ENCODE measurements at places on chromosomes 3 and 15.

- no peak for DNase-seq
Measured at GRCh38 chr3:40719660-40720287, 195.0 kb downstream of the ZNF621 start.

DNA sequence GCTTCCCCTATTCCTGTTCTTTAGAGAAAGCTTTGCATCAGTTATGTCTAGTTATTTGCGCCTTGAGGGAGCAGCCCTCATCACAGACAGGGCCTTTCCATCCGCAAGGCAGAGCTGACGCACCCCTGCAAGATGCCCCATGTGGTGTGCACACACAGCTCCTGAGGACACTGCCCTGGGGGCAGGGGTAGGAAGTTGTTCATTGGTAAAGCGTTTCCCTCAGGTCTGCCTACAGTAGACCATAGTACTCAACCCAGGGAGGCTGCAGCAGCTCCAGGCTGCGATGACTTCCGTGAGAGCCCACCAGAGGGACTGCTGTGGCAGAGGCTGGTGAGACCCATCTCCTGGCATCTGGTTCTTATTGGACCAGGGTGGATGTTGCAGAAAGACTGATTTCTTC, 55.1 kb upstream of the PLXNA1 start:
- DNase-seq = no peak

DNA sequence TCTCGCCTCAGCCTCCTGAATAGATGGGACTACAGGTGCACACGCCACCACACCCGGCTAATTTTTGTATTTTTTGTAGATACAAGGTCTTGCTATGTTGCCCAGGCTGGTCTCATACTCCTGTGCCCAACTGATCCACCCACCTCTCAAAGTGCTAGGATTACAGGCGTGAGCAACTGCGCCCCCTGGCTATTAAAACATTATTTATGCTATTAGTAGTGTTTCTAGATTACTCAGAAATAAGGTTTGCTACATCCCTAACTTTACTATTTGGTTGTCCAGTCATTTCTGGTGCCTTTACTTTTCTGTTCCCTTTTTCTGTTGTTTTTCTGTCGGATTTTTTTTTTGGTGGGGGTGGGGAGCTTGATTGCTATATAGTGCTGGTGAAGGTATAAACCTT, 393.6 kb upstream of the TPM1 start:
- DNase-seq = no peak

DNA sequence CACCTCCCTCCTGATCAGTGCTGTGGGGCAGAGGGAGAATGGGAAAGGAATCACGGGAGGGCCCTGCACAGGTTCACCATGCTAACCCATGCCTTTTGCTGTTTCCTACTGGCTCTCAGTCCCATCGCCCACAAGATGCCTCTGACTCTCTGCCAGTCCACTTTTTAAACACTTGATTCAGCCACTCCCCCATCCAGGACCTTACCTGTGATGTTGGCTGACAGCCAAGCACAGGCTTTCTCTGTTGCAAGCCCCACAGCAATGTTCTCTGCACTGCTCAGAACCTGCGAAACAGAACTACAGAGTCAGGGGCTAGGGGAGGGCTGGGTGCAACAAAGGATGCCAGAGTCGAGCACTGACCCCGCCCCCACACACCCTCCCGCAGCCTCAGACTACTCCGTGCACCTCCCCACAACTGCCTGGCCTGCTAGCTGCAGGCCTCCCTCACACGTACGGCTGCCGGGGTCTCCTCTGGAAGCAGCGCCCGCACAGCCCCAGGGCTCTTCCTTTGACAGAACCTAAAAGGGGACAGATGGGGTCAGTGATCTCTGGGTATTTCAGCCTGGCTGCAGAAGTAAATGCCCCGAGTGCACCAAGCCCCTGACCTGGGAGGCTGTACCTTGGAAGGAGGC, 9.1 kb downstream of the CDAN1 start:
- DNase-seq = no peak

DNA sequence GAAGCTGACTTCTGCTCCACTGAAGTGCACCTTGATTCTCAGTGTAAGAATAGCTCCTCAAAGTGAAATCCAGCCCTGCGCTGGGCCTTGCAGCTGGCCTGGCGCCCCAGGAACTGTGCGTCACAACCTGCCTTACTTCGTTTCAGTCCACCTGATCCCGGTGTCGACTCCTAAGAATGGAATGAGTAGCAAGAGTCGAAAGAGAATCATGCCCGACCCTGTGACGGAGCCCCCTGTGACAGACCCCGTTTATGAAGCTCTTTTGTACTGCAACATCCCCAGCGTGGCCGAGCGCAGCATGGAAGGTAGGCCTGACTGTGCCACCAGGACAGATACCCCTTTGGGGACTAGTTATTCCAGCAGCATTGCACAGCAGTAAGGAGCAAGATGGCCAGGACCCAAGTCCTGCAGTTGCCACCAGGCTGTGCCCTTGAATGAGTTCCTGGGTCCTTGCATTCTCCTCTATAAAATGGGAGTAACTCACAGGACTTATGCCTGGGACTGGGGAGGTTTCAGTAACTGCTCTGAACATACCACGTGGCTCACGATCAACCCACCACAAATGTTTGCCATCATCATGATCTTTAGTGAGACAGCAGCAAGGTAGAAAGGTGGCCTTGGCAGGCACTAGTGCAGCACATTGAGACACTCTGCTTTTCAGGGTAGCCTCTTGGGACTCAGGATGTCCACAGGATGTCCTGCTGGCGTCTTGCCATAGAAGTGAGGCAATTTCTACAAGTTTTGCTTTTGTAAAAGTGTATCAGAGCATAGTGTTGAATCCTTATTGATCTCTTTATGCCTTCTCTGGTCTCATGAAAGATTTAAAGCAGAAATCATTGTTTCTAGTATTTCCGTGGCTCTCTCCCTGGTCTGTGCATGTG, 46.8 kb downstream of the PXYLP1 start:
- no peak for DNase-seq

All from HS-5 (cell line).